Kidney (tissue), 22 donors: ENCODE measurements at places on chromosomes 5 and 9. TPM values are rescaled to one million over a fixed set of nuclear protein-coding genes. Genes with fewer than 3 reads are reported as not detected.

Gene MEGF9
- 12.4 TPM for polyA plus RNA-seq

Gene CDH9
- polyA plus RNA-seq: 1.7 TPM

Gene SPATA31D3
- not detected for polyA plus RNA-seq

Gene S1PR3
- polyA plus RNA-seq: 12.4 TPM

Gene JAKMIP2
- polyA plus RNA-seq: 0.71 TPM

Gene SH3RF2
- polyA plus RNA-seq: 1.3 TPM

Gene OR1Q1
- not detected for polyA plus RNA-seq

Gene PCDHGB6
- polyA plus RNA-seq: 0.22 TPM

Gene AFAP1L1
- 4.8 TPM for polyA plus RNA-seq

Gene MVB12B
- polyA plus RNA-seq: 4.5 TPM

Gene SLC6A3
- polyA plus RNA-seq: 0.09 TPM
